ENCODE measurements at places on chromosomes 3 and 15.

DNA sequence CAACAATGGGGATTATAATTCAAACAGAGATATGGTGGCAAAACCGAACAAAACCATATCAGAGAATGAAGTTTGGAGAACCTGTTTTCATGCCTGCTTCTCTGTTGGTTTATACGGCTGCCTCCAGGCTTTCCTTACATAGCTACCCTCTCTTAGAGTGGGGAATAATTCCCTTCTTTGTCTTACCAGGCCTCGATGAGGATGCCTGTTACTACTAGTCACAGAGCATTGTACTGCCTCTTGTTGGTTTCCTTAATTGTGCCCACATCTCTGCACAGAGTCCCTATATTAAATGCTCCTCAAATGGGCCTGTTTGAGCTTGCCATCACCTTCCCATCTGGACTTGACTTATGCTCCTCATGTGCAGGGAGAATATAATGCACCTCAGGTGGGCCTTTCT is 92.9 kb downstream of the NCEH1 start:
- no peak for DNase-seq

DNA sequence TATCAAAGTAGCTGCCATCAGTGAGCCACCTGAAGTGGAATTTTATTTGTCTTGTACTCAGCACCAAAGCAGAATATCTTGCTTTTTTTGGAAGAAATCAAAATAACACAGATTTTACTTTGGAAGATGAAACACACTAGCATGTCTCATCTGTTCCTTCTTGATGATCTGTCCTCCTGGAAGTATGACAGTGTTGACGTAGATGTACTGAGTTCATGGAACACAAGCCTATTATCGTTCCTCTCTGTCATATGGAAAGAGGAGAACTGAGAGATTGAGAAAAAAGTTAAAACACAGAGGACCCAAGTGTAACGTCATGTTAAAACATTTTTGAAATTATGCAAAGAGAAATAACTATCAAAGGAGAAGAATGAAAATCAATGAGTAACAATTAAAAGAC is 340.2 kb downstream of the ROBO2 start:
- DNase-seq: no peak

DNA sequence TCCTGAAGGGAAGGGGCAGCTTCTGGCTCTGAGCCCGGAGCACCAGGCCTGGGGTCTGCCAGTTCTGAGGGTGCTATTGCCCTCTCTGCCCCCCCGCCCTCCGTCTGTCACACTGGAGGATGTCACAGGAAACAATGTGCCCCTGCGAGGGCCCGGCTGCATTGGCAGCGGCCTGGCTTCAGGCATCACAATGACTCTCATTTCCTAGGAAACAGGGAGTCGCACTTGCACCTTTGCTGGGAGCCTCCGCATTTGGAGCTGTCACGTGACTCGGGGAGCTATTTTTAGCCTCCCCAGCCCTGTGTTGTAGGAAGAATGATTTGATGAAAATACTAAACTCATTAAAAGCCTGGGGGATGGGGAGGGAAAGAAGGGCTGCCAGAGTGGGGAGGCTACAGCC is 518.9 kb downstream of the SHQ1 start:
- DNase-seq: no peak

- no peak for DNase-seq
Measured at GRCh38 chr15:70875001-70875782, 17.0 kb downstream of the THAP10 start.
